ENCODE measurements at places on chromosomes 7 and 10.

DNA sequence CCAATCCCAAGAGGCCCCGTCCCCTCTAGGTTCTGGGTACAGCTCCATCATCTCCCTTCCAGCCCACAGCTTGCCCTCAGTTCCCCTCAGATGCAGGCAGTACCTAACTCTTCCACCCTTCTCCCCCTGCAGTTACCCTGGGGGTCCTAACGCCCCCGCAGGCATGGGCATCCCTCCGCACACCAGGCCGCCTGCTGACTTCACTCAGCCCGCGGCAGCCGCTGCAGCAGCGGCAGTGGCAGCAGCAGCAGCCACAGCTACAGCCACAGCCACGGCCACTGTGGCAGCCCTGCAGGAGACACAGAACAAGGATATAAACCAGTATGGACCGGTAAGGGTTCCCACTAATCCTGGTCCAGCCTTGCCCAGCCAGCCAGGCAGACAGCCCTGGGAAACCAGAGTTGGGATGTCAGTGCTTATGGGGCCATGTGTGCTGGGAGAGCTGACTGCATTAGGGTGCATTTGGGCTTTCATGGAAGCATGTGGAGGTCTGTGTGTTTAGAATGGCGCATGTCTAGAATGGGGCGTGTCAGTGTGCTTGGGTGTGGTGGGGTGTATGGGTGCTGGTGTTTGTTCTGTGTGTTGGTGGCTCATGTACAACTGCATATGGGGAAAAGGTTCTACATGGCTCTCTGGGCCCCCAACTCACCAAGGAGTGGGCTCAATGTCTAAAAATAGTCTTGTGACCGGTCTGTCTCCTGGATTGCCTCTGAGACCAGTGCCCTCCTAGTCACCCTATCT, 55.1 kb upstream of the PPIF start:
- DNase-seq = no peak

- no peak for DNase-seq
Measured at GRCh38 chr7:25853314-25853713, 298.7 kb upstream of the NFE2L3 start.

GRCh38 chr10:115941361-115941771, 331.6 kb downstream of the GFRA1 start:
- no peak for DNase-seq

GRCh38 chr7:25171071-25171470, 46.0 kb upstream of the CYCS start:
- DNase-seq = no peak

DNA sequence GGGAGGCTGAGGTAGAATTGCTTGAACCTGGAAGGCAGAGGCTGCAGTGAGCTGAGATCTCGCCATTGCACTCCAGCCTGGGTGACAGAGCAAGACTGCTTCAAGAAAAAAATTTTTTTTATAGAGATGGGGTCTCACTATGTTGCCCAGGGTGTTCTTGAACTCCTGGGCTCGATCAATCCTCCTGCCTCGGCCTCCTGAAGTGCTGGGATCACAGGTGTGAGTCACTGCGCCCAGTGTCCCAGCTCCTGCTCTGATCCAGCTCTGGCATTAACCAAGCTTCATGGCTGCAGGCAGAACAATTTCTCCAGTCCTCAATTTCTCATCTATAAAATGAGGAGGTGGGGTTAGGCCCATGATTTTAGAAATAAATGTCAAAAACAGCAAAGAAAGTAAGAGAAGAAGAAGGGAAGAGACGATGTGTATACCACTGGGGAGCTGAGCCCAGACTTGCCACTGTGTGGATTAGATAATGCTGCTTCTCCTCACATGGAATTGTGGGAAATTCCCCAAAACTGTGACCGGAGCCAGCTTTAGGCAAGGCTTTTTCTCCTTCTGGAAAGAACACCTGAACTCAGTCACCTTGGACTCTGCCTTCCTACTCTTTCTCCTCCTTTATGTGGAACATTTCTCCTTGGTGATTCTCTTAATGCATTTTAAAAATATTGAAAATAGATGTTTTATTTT, 25.5 kb downstream of the IL15RA start:
- no peak for DNase-seq

DNA sequence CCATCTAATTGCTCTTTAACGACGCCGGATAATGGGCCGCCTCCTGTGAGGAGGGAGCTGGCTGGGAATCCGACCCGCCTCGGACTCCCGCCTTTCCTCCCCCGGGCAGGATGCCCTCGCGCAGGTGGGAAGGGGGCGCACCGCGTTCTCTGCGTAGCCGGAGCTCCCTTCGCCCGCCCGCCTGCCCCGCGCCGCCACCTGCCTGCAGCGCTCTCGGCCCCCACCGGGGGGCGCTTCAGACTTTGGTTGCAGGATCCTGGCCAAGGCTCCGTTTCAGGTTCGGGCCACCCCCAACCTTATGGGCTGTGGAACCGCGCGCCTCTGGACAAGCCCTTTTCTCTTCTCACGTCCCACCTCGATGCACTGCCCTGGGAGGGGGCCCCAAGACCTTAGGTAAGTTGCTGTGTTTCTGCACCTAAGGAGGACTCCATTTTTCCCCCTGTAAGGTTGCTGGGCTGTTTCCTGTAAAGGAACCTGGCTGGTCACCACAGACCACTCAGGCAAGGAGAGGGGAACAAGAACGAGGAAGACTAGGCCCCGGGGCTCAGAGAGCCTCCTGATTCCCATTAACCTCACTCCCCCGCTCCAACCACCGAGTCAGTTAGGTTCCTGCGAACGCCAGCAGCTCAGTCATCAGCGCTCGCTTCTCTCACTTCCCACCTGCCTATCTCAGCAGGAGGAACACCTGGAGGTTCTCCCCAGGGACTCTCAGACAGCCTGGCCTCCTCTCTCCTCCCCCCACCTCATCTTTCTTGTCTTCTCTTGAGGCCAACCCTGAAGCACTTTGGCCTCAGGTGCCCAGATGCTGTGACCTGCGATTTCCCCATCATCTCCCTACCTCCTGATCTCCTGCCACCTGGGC, 11.3 kb upstream of the KAZALD1 start:
- DNase-seq = no peak

- DNase-seq = no peak
Measured at GRCh38 chr10:57663401-57663800, 604.3 kb downstream of the IPMK start.

GRCh38 chr7:6092953-6093354, 61.8 kb downstream of the ANKRD61 start:
- no peak for DNase-seq

GRCh38 chr10:24340883-24341282, 131.9 kb downstream of the KIAA1217 start:
- DNase-seq = no peak

DNA sequence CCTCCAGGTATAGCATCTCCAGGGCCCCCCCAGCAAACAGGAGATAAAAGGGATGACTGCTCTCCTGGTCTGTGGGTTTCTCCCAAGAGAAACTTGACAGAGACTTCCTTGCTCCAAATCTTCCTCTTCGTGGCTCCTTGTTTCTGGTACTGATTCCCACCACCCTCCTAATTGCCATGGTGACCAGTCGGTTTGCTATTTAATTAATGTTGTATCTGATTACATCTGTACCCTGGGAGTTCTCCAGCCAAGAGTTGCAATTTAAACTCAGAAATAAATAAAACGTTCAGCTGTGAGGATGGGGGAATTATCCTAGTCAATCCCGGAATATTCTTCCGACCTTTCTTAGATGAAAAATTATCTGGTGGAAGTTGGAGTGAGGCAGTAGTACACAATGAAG, 264.7 kb downstream of the PAXIP1 start:
- no peak for DNase-seq
